ENCODE measurements at places on chromosomes 11 and 22.

- DNase-seq = peak; percentile 42
These were observed 35.9 kb downstream of the CTSC start for GRCh38 chr11:88301488-88302140.

- no peak for DNase-seq
These were observed 2.9 kb downstream of the IL18 start for GRCh38 chr11:112161012-112161411.

DNA sequence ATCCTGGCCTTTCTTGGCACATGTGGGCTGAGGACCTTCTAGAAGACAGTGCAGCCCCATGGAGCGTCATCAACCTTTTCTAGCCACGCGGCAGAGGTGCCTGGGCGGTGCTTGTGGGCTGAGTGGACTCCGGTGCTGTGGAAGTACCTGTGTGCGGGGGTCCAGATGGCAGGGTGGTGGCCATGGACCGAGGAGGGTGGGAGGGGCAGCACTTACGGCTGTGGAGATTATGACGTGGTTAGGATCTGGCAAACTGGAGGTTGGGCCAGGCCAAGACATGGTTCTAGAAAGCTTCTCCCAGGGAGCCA lies 2.0 kb downstream of the TUB start:
- no peak for DNase-seq

GRCh38 chr11:65159012-65159411 lies 11.0 kb upstream of the SPDYC start:
- DNase-seq = no peak
